ENCODE measurements at places on chromosomes 7 and 10.
A peak's percentile ranks its signal among the peaks of the same experiment; 100 is the strongest.

GRCh38 chr10:69215405-69216171 is 4.5 kb upstream of the HKDC1 start:
- no peaks in the 10 kb centered on the region for H3K36me3 ChIP-seq
- H3K4me1 ChIP-seq, result peaks cover 10% of the 10 kb centered on the region

DNA sequence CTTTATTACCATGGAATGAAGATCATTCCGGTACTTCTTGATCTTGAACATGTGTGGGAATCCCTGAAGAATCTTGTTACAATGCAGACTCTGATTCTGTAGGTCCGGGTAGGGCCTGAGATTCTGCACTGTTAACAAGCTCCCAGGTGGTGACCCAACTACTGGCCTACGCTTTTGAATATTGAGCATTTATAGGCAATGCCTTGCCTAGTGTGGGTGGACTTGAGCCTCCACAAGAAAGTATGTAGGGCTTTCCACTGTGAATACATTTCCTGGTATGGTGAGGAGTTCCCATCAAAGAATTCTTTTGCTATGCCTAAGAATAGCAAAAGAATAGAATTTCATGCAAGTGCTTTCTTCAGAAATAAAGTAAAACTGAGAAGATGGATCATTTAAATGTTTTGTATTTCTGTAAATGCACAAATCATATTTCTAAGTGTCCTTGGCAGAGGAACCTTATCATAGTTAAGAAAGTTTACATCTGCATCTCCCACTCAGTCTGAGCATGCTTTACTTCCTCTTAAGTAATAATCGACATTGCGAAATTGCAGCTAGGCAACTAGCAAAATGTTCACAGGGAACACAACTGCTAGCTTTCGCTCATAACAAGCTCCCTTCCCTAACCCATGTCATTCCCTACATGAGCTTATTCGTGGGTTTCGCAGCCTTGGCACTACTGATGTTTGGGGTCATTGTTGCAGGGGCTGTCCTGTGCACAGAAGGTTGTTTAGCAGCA is 71.4 kb downstream of the AHR start:
- H3K36me3 ChIP-seq, result no peaks in the 10 kb centered on the region
- ATAC-seq, result no peak
- H3K27me3 ChIP-seq, result no peaks in the 10 kb centered on the region
- no peak overlapping the region for H3K4me3 ChIP-seq
- no peaks in the 10 kb centered on the region for H3K4me1 ChIP-seq

- no peaks in the 10 kb centered on the region for H3K4me1 ChIP-seq
- peaks cover 9% of the 10 kb centered on the region for H3K27me3 ChIP-seq
- no peak overlapping the region for H3K27ac ChIP-seq
- no peaks in the 10 kb centered on the region for H3K36me3 ChIP-seq
- ATAC-seq, result no peak
- no peak overlapping the region for H3K4me3 ChIP-seq
These were observed 225.7 kb downstream of the RPS24 start for GRCh38 chr10:78259391-78259790.

DNA sequence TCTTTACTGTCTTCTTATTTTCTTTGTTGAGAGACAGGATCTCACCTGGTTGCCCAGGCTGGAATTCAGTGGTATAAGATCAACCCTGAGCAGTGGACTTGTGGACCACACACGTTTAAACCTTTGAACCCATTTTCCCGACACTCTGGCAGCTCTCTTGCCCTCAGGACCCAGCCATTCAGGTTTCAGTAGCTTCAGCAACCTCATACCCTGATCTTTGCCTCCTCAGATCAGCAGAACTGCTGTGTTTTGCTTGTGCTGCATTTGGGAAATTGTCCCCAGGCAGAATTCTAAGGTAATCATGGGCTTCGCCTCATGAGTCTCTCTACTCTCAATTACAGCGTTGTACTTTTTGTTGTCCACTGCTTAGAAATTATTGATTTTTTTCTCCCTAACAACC is 317.6 kb upstream of the KIAA1217 start:
- H3K4me1 ChIP-seq, result no peaks in the 10 kb centered on the region
- H3K4me3 ChIP-seq, result no peak overlapping the region
- no peak for ATAC-seq
- H3K36me3 ChIP-seq, result no peaks in the 10 kb centered on the region
- H3K27ac ChIP-seq, result no peak overlapping the region

DNA sequence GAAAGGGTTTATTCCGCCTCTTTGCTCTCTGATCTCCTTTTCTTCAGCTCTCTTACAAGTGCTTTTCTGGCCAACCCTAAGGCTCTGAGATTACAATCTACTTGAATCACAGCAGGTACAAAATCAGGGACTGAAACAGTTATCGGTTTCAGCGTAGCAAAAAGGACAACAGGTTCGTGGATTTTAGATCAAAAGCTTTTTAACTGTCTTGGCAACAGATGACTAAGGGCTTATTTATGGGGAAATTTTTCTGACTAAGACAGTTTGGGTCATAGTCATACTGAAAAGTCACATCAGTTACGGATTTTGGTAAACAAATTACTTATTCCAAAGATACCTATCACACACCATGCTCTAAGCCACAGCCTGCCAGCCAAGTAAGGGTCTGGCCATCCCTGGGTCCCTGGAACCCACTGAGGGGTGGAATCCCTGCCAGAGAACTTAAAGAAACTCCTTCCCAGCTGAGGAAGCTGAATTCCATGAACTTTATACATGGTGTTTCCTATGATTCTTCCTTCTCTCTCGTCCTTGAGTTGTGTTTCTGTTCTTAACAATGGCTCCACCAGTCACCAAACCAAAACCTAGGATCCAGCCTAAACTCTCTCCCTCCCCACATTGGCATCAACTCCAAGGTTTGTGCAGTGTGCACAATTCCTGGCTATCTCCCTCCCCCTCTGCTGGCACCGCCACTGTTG is 169.3 kb downstream of the FAM107B start:
- ATAC-seq, result peak; percentile 27
- H3K4me3 ChIP-seq, result peak overlapping the region; percentile 88
- H3K4me1 ChIP-seq, result peaks cover 60% of the 10 kb centered on the region
- H3K27ac ChIP-seq, result peak overlapping the region; percentile 89
- H3K36me3 ChIP-seq, result peaks cover 12% of the 10 kb centered on the region

- no peak overlapping the region for H3K27ac ChIP-seq
- H3K4me3 ChIP-seq, result no peak overlapping the region
- H3K27me3 ChIP-seq, result no peaks in the 10 kb centered on the region
- H3K36me3 ChIP-seq, result no peaks in the 10 kb centered on the region
These were observed 21.0 kb downstream of the COBL start for GRCh38 chr7:51295440-51296245.

GRCh38 chr10:70779088-70779487 is 6.1 kb downstream of the TBATA start:
- H3K4me3 ChIP-seq, result no peak overlapping the region
- no peaks in the 10 kb centered on the region for H3K36me3 ChIP-seq
- no peak overlapping the region for H3K27ac ChIP-seq
- H3K4me1 ChIP-seq, result no peaks in the 10 kb centered on the region

- no peak overlapping the region for H3K27ac ChIP-seq
- H3K4me3 ChIP-seq, result no peak overlapping the region
- H3K36me3 ChIP-seq, result no peaks in the 10 kb centered on the region
- ATAC-seq, result no peak
- H3K4me1 ChIP-seq, result peaks cover 9% of the 10 kb centered on the region
- peaks cover 9% of the 10 kb centered on the region for H3K27me3 ChIP-seq
These were observed 440.3 kb upstream of the FOXK1 start for GRCh38 chr7:4241791-4242190.

All from stimulated activated memory B cell treated with anti-CD40 and anti-IgM and Interleukin-4, amounts not matched to agents 10 μg/mL and 1 μg/mL and 100 μg/mL, for 72 hours (primary cell).